ENCODE measurements at places on chromosomes 2 and 18.

DNA sequence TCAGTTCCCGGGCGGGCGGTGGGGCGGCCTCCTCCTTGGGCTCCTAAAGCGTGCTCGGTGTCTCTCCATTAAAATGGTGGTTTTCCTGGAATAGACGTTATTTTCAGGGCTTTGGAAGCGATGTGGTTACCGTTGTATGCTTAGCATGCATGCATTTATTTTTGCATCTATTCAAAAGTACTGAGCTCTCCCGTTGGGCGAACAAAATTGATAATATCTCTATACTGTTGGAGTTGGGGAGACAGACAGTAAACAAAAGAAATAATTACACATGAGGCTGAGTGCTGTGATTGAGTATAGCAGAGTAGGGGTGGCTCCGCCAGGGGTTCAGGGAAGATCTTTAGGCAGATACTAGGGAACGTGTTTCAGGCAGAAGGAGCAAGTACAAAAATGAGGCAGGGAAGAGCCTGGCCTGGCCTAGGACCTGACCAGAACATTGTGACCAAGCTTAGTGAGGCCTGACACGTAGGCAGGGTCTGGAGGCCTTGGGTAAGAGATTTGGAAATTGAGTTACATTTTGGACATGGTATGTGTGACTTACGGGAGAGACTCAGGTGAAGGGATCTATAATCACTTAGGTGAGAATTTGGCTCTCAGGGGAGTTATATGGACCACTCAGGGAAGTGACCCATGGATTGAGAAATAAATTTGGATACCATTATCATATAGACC lies 674 bp downstream of the NCAPH start:
- DNase-seq: no peak

- DNase-seq: peak; percentile 83
These were observed 173.5 kb downstream of the ALK start for GRCh38 chr2:29747786-29748470.

DNA sequence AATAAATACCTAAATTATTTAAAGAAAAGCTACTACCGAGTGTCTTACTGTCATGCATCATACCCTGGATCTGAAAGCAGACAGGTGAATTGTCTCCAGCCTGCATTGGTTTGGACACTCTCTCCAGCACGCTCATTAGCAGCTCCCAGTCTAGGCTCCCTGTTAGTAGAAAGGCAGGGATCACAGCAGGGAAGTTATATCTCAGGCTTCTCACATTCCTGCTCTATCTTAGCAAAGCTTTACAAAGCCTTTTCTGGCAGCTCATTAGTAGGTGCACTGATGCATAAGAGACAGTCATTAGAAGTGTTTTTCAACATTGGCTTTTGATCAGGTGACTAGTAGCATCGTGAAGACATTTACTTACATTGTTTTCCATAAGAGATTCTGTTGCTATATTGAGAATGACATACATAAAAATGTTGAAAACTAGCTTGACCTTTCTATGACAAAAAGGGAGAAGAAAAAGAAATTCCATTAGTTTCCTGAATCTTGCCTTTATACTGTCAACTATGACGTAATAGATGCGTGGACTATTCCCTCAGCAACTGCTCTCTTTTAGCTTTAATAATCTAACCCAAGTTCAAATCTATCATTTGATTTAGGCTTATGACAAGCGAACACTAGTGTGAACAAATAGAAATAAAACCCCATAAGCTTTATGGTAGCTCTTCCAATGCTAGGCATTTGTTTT lies 408.7 kb upstream of the KCNH7 start:
- no peak for DNase-seq

- no peak for DNase-seq
These were observed 480.0 kb upstream of the HS6ST1 start for GRCh38 chr2:128798502-128799283.

- no peak for DNase-seq
These were observed 250.2 kb upstream of the MEX3C start for GRCh38 chr18:51447351-51448342.

DNA sequence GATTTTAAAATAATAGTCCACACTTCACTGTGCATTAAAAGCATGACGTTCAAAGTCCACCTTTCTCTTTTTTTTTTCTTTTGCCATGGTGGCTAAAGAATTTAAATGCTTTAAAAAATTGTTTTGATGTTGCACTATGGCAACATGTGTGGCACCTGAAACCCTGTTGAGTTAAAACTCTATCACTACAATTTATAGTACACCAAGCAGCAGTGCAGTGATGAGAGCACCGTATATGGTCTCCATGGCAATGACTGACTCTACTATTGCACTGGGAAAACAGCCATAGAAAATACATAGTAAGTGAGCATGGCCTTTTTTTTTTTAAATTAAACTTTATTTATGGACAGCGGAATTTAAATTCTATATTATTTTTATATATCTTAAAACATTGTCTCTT lies 298.8 kb downstream of the FIGN start:
- no peak for DNase-seq

DNA sequence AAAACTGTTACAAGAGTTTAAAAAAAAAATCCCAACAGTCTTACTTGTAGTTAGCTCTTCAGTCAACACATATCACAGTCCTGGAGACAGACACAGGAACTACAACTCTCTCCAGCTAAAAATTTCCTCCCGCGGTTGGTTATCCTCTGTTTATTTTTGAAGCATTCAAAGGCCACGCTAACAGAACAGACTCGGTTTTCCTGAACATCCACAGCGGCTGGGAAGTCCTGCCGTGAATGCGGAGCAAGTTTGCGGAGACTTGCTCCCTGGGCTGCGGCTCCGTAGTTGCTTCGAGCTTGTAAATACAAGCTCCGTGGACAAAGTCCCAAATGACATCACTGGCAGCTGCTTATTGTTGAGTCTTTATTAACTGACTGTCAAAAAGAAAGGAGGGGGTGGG lies at the start of gene NCKAP5:
Gene NCKAP5, minus strand, starts transcription at position 292 of the 400 bp plus-strand sequence. CDS start 50,937 bp downstream, outside the sequence.
- peak; percentile 37 for DNase-seq

DNA sequence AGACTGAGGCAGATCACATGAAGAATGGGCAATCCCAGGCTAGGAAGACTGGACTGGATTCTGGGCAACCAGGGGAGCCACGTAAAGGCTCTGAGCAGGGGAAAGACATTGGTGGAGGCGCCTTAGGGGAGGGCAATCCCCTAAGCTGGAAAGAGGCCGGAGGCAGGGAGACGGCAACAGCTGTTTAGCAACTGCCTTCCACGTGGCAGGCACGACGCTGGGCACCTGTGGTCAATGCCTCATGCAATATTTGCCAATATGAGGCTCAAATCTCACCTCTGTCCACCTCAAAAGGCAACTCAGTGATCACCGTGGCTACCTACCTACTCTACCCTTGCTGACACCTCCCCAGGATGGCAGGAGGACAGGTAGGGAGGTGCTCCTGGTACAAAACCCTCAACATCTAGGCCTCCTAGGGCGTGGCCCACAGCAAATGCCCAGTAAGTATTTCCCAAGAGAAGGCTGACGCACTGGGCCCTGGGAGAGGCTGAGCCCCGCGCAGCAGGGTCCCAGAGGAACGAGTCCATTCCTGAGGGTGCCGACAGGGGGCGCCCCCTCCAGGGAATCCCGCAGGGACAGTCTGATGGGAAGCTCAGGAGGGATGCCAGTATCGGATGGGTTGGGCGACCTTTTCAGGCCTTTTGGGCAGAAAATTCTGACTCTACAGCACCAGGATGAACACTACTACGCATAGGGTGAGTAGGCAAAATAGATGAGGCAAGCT lies 8.9 kb downstream of the BOLA3 start:
- no peak for DNase-seq

All from AG10803 (cell line).